Small intestine (tissue), 16 donors: ENCODE measurements at places on chromosomes 1 and 21.
A peak's percentile ranks its signal among the peaks of the same experiment; 100 is the strongest.

DNA sequence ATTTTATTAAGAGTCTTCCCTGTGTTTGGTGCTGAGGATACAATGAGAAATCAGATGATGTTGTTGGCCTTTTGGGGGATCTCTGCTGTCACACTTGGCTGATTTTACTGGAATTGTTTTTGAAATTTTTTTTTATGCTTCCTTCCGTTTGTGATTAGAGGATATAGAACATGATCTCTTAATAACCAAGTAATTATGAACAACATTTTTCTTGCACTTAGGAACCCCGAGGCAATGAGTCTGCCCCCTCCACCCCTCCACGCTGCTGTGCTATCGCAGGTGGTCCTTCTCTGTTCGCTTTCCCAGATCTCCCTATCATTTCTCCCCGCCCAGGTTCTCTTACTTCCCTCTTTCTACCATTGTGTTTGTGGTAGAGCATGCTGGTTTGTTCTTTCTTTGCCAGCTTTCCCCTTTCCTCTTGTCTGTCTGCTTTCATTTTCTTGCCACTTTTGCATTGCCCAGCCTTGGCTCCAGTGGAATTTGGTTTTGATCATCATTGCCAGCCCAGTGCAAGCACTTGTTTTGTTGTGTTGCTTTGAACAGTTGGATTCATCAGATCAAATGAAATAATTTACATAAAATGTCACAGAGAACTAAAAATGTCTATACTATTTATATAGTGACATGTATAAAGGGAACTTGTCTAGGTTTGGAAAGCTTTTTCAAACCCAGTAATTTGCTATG lies 73.1 kb upstream of the SCCPDH start:
- no peak for DNase-seq

GRCh38 chr1:21874328-21874727 lies 62.3 kb downstream of the LDLRAD2 start:
- DNase-seq = no peak

DNA sequence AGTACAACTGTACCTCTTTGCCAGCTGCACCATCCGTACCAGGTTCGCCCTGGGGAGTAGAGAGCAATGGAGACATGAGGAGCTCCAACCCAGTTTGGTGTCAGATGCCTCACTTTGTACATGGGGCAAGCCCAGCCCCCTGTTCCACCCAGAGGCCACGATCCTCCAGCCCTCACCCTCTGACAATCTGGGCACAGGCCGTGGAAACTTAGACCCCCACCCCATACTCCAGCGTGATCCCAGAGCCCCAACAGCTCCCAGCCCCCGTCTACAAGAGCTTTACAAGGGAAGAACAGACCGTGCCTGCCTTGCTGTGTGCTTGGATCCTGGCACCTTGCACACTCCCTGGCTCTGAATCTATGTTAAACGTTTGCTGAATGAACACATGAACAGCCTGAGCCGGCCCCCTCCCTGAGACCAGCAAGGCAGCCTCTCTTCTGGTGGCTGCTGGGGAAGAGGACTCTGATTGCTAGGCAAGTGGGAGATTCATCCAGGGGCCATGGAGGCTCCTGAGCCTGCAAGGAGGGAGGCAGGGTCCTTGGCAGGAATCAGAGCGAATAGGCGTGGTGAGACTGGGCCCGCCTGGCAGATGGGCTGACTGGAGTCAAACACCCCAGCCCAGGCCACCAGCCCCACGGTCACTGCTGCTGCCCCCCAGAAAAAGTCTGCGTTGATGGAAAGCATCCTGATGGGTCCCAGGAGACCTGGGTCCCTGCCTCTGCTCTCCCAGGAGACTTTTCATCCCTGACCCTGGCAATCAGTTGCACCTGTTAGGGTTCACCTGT lies 12.5 kb upstream of the PEF1 start:
- DNase-seq = no peak

GRCh38 chr1:84693005-84693404 lies 2.7 kb upstream of the SSX2IP start:
- DNase-seq = peak; percentile 59

GRCh38 chr1:16999863-17000262 lies 11.9 kb downstream of the ATP13A2 start:
- DNase-seq = no peak

- DNase-seq = no peak
These were observed 149.4 kb downstream of the FAM78B start for GRCh38 chr1:166017395-166017794.

DNA sequence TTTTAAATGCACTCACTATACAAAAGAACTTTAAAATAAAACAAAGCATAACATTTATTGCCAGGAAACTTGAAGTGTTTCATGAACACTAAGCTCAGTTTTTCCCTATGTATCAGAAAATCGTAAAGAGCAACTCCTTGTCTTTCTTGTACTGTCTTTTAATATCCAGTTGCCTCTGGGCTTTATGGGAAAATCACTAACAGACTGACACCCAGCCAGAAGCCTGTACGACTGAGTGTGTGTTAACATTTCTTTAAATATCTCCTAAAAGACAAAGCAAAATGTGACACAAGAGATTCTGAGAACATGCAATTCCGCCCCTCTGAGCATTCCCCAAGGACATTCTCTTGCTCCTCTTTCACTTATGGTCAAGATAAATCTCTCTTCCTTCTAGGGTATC lies 347.5 kb upstream of the DPYD start:
- no peak for DNase-seq

GRCh38 chr1:10835421-10835820 lies 39.0 kb upstream of the CASZ1 start:
- DNase-seq = no peak

- no peak for DNase-seq
These were observed 47.6 kb downstream of the TYW3 start for GRCh38 chr1:74780594-74780993.

DNA sequence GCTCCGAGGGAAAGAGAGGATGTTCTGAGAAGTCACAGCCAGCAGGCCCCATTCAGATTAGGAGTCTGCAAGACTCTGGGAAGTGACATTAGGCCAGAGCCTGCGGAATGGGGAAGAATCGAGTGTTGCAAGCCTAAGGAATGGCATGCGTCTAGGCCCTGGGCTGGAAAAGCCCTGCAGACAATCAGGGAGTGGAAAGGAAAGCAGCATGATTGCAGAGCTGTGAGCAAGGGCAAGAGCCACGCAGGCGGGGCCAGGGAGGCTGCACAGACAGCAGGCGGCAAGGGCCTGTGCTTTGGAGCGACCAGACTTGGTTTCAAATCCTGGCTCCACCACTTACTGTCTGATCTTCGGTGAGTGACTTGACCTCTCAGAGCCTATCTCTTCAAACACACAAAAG lies 118.2 kb downstream of the RRAGC start:
- no peak for DNase-seq
